ENCODE measurements at places on chromosomes 1 and 21.

DNA sequence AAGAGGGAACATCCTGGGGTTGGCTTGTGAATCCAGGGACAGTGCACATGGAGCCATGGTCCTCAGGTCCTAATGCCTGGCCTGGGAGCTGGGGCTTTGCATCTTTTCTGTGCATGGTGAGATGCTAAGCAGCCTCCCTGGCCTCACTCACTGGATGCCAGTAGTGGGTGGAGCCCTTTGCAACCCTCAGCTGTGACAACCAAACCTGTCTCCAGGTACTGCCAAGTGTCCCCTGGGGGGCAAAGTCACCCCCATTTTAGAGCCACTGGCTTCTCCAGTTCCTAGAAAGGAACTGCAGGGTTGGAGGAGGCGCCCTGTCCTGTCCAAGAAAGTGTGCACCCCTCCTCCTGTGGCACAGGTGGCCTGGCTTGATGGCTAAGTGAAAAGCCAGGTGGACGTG, 44.6 kb upstream of the GRIK3 start:
- no peak for DNase-seq

- peak; percentile 54 for DNase-seq
Measured at GRCh38 chr1:228842094-228842775, 107.0 kb downstream of the RHOU start.

- no peak for DNase-seq
Measured at GRCh38 chr1:113674591-113674990, 84.7 kb downstream of the PHTF1 start.

DNA sequence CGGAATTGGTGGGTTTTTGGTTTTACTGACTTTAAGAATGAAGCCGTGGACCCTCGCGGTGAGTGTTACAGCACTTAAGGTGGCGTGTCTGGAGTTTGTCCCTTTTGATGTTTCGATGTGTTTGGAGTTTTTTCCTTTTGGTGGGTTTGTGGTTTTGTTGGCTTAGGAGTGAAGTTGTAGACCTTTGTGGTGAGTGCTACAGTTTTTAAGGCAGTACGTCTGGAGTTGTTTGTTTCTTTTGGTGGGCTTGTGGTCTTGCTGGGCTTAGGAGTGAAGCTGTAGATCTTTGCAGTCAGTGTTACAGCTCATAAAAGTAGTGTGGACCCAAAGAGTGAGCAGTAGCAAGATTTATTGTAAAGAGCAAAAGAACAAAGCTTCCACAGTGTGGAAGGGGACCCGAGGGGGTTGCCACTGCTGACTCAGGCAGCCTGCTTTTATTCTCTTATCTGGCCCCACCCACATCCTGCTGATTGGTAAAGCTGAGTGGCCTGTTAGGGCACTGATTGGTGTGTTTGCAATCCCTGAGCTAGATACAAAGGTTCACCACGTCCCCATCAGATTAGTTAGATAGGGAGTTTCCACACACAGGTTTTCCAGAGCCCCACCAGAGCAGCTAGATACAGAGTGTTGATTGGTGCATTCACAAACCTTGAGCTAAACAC, 20.9 kb downstream of the HENMT1 start:
- DNase-seq = no peak

DNA sequence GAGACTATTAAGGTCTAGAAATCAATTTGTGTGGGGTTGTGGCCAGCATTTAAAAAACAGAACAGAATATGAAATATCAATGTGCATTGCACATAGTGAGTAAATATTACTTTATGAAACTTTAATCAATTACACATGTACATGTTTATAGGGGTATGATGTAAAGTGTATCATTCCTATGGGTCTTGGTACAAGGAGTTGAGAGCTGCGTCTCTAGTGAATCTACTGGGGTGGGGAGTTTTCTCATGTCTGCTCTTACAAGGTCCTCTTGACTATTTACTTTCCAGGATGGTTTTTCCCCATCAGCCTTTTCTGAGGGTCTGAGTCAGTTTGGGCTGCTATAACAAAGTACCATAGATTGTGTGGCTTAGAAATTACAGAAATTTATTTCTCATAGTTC, 75.8 kb downstream of the BACH1 start:
- no peak for DNase-seq

DNA sequence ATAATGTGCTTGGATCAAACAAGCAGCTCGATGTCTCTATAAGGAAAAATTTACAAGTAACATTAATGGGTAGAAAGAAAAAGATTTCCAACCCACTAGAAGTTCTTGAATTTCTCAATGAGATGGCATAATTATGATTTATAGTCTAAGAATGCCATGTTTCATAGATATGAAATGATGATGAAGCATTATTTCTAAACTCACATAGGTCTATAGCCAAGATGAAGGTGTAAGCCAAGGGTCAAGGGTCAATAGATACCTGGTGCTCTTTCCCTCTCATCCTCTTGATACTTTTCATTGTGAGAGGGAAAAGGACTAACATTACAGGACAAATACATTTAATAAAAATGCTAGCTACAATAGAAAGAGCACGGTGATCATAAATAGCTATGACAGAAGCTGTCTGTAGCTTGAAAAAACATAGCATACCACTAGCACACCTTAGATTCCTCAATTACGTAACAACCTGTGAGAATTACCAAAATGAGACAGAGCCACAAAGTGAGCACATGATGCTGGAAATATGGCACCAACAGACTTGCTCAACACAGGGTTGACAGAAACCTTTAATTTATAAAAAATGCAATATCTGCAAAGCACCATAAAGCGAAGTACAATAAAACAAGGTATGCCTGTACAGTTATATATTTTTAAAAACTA, 26.3 kb upstream of the F13B start:
- DNase-seq = no peak

- peak; percentile 46 for DNase-seq
Measured at GRCh38 chr1:201463071-201463552, 5.9 kb downstream of the PHLDA3 start.

- no peak for DNase-seq
Measured at GRCh38 chr1:89546082-89546889, 21.7 kb downstream of the LRRC8B start.

DNA sequence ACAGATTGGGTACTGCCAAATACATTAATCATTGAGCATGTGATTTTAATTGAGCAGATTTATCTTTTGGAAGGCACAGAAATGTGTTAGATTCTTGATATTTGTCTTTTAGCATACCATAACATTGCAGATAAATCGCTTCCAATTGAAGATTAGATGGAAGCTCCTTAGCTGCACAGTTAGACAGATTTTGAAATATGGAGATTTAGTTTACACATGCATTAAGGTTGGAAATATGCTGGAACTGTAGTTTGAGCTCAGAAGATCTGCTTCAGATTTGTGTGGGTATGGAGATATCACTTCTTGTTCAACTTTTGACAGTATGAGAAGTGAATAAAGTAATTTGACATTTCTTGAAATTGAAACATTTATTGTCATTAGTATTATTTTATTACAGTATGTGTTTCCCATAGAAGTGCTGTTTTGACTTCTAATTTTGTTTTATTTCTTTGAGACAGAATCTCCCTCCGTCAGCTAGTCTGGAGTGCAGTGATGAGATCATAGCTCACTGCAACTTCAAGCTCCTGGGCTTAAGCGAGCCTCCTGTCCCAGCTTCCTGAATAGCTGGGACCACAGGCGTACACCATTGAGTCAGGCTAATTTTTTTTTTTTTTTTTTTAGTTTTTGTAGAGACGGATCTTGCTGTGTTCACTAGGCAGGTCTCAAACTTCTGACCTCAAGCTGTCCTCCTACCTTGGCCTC, 29.1 kb downstream of the THRAP3 start:
- no peak for DNase-seq

- no peak for DNase-seq
Measured at GRCh38 chr1:154304664-154305337, 16.1 kb upstream of the AQP10 start.

GRCh38 chr1:91622616-91623015, 122.0 kb downstream of the CDC7 start:
- DNase-seq = no peak

GRCh38 chr1:236280438-236281197, 1.1 kb downstream of the ERO1B start:
- no peak for DNase-seq

DNA sequence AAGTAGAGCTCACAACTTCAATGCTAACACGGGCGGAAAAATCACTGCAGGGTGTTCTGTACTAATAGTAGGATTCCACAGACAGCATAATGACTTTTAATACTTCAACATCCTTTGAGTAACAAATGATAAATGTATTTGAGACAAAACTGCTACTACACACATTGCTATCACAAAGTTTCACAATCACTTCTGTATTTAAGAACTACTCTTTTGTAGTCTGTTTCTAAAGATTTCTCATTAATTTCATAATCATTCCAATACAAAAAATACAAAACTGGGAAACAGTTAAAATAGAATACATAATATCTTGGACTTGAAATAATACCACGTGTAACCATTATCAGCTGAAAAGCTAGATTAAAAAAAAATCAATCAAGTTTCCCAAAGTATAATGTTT, 2.7 kb downstream of the HMGN1 start:
- DNase-seq = no peak

DNA sequence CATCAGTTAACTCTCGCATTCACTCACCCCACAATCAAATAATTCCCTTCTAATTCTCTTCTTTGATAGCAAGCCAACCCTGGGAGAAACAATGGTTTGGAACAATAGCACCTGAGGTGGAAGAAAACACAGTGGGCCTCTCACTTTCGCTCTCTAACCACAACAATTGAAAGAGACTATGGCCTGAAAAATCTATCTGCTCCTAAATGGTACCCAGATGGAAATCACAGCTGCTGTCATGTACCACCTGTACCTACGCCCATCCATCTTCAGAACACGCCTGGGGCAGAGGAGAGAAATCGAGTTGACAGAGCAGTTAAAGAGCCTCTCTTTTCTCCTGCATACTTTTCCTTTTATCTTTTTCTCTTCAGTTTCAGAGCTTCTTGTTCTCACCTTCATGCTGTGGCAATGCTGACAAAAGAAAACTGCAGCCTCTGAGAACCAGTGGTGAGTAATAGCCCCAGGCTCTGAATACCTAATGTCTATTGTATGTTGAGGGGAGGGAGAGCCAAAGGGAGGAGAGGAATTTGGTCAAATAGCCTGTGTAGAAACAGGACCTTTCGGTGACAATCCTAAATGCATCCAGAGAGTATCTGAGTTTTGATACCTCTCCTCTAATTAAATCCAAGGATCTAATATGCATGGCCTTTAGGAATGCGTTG, 57.7 kb downstream of the ZC3H11B start:
- peak; percentile 19 for DNase-seq

DNA sequence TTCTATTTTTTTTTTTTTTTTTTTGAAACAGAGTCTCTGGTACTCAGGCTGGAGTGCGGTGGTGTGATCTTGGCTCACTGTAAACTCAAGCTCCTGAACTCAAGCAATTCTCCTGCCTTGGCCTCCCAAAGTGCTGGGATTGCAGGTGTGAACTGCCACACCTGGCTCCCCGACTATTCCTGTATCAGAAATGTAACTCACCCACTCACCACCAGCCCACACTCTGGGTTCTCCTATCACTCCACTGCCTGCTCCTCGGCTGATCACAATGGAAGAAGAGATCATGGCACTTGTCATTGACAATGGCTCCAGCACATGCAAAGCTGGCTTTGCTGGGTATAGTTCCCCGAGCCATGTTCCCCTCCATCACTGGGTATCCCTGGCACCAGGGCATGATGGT, 15.9 kb downstream of the RABIF start:
- no peak for DNase-seq

DNA sequence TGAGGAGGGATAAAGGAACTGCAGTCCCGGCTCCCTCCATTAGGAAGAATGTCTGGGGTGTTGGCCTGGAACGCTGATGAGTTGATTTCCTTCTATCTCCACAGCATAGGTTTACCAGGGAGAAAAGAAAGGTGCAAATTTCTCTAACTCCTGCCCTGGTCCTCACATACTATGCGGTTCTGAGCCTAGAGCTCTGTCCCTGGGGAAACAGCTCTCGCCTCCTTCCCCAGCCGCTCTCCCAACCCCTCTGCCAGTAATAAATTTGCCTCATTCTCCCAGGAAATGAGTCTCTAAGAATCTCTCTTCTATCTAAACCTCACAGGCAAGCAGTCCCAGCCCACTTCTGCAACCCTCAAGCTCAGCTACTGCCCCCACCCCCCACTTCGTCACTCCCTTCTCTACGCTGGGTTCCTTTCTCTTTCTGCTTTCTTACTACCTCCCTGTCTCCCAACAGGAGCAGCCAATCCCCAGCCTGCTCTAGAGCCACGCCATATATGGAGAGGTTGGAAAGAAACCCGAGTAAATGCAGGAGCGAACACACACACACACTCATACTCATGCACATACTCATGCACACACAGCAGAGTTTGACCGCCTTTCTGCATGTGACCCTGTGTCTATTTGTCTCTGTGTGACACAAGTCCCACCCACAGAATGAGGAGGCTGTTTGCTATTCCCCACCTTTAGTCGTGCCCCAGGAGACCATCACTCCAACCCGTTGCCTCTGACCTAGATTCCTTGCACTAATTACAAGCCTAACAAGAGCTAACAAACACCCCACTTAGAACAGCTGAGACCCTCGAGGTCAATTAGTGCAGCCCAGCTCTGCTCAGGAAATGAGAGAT, 13.4 kb downstream of the PLEKHO1 start:
- no peak for DNase-seq

DNA sequence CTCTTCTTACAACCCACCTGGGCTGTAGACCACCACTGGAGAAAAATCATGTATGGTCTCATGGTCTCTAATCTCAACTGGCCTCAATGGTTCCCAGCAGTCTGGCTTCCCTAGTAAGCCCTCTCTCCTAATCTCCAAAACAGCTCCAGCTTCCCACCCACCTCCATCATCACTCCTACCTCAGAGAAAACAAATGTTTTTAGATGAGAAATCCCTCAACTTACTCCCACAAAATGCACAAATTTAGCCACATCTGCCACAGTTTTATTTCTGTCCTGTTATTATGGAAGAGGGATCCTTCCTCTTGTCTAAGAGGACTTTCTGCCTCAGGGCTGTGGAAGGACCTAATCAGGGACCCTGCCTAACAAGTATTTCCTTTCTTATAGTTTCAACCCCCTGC, 32.1 kb downstream of the TP53BP2 start:
- no peak for DNase-seq

- peak; percentile 14 for DNase-seq
Measured at GRCh38 chr1:13922466-13923110, 222.6 kb downstream of the PRDM2 start.

- no peak for DNase-seq
Measured at GRCh38 chr1:88079036-88079435, 605.0 kb upstream of the PKN2 start.

- no peak for DNase-seq
Measured at GRCh38 chr1:112267929-112268328, 128.1 kb upstream of the CTTNBP2NL start.

- no peak for DNase-seq
Measured at GRCh38 chr21:29301691-29302090, 3.0 kb downstream of the BACH1 start.

GRCh38 chr1:210371916-210372315, 43.2 kb downstream of the HHAT start:
- no peak for DNase-seq

GRCh38 chr1:212916481-212917133, 33.7 kb upstream of the VASH2 start:
- DNase-seq = no peak

- no peak for DNase-seq
Measured at GRCh38 chr1:42601472-42601871, 56.8 kb upstream of the PPIH start.

GRCh38 chr1:64711266-64711665, 33.6 kb upstream of the RAVER2 start:
- no peak for DNase-seq

All from LoVo (cell line).